CD8-positive, alpha-beta memory T cell (primary cell): ENCODE measurements at places on chromosomes 1 and 21. TPM values are rescaled to one million over a fixed set of nuclear protein-coding genes. Genes with fewer than 3 reads are reported as not detected.

The ANKRD45 gene
- total RNA-seq, result not detected

The ESRRG gene
- not detected for total RNA-seq

The WDR64 gene
- not detected for total RNA-seq

The GUCA2B gene
- total RNA-seq, result not detected

The PLXNA2 gene
- total RNA-seq, result 0.75 TPM

The DIO1 gene
- total RNA-seq, result not detected

The ITLN1 gene
- not detected for total RNA-seq
